ENCODE measurements at places on chromosomes 2 and 18.

DNA sequence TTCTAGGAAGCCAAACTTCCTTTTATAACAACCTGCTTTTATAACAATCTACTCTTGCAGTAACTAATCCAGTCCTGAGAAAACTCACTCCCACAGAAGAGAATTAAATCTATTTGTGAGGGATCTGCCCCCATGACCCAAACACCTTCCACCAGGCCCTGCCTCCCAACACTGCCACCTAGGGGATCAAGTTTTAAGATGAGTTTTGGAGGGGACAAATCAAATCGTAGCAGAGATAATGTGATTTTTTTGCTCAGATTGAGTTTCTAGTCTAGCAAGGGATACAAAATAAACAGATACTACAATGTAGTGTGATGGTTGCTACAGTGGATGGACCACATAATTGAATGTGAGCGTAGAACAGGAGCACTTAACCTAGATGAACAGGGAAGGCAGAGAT is 52.2 kb downstream of the NCOA1 start:
- no peak for DNase-seq

DNA sequence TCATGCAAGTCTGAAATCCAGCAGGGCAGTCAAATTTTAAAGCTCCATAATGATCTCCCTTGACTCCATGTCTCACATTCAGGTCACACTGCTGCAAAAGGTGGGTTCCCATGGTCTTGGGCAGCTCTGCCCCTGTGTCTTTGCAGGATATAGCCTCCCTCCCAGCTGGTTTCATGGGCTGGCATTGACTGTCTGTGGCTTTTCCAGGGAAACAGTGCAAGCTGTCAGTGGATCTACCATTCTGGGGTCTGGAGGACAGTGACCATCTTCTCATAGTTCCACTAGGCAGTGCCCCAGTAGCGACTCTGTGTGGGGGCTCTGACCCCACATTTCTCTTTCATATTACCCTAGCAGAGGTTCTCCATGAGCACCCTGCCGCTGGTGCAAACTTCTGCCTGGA is 220.6 kb upstream of the COPS8 start:
- no peak for DNase-seq

DNA sequence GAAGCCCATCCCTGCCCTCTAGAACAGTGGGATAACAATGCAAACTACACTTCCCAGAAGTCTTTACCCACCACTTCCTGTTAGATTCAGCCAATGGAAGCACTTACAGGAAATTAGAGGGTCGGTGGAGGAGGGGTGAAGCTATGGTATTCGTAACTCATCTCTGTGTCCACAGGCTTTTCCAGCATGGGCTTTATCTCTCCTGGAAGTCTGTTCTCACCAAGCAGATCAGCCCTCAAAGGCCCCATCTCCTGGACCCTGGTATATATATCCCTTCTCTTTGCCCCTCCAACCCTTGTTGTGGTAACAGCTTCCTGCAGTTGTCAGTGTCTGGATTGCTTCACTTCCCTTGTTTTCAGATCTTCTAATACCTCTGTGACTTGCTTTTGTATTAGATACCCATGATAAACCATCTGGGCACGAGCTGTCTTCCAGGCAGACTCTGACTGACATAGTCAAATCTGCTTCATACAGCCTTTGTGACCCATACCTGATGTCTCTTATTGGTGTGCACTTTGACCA is 475.0 kb upstream of the POU3F3 start:
- DNase-seq: no peak

DNA sequence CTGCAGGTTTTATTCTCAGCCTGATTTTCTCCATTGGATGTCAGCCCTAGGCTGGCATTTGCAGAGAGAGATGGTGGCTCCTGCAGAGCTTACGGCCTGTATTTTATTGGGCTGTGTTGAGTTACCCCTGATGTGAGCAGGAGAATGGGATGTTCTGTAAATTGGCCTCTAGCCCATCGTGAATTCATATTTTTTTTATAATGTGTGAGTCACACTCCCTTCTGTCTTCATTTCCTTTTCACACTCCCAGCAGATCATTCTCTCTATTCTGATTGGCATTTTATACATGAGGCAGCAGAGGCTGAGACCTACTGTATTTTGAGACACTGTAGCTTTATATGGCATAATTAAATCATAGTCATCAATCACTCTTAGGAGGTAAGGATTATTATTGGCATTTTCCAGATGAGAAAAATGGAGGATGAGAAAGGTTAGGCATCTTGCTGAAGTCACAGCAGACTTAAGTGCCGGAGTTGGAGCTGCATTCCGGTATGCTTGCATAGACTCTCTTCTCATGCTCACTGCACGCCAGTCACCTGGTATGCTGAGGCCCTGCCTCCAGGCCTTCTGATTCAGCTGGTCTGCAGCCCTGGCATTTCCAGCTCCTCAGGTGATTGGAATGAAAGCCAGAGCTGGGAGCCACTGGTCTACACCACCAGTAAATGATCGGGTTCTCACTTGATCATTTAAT is 142.4 kb downstream of the NEDD4L start:
- peak; percentile 47 for DNase-seq
